ENCODE measurements at places on chromosomes 12 and 14.

- no peak for DNase-seq
Observed at GRCh38 chr14:39469094-39469710, 37.0 kb upstream of the FBXO33 start.

- no peak for DNase-seq
Observed at GRCh38 chr14:93044556-93044955, 71.2 kb downstream of the ITPK1 start.

GRCh38 chr14:85764822-85765221 lies 234.9 kb downstream of the FLRT2 start:
- no peak for DNase-seq

- no peak for DNase-seq
Observed at GRCh38 chr12:71626098-71626497, 37.5 kb downstream of the ZFC3H1 start.

GRCh38 chr14:35403114-35403602 lies 1.4 kb downstream of the NFKBIA start:
- DNase-seq, result no peak

DNA sequence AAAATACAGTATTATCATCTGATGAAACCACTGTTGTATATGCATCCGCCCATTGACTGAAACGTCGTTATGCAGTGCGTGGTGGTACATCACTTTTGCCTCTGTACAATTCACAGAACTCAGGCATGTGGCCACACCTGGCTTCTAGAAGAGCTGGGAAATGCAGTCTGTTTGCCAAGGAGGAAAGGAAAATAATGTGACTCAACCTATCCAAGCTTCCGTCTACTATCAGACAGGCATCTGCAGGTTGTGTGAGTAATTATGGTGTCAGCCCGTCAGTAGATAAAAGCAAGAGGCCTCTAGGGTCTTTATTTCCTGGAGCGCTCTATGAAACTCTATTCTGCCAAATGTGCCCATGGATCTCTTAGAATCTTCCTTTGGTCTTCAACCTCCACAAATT lies 111.6 kb downstream of the BBS10 start:
- no peak for DNase-seq

DNA sequence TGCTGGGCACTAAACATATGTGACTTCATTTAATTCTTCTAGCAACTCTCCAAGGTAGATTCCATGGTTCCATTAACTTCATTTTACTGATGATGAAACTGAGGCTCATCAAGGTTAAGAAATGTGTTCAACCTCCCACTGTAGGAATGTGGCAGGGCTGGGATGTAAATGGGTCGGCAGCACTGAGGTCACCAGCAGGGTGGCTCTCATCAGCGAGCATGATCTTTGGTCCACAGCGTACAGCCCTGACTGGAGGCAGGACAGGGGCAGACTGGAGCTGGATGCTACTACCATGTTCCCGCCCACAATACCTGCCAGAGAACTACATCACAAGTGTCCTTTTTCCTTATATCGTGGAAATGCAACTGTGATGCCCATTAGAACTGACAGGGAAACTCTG lies 4.6 kb downstream of the APPL2 start:
- DNase-seq, result no peak

- DNase-seq, result no peak
Observed at GRCh38 chr14:103694572-103695026, 20.7 kb downstream of the XRCC3 start.

All from stimulated activated CD8-positive, alpha-beta memory T cell treated with anti-CD3 and anti-CD28 coated beads, Interleukin-15, amount 100 ng/mL, for 24 hours (primary cell).